ENCODE measurements at places on chromosomes 12 and 14. TPM values are rescaled to one million over a fixed set of nuclear protein-coding genes. Genes with fewer than 3 reads are reported as not detected.

Gene SVOP
- 0.28 TPM for polyA plus RNA-seq

Gene TC2N
- 1.8 TPM for polyA plus RNA-seq

Gene PTPRO
- polyA plus RNA-seq, result 0.42 TPM

Gene NUBPL
- 5.3 TPM for polyA plus RNA-seq

Gene KERA
- polyA plus RNA-seq, result not detected

Gene KLRC4
- not detected for polyA plus RNA-seq

Gene SRRM4
- 0.06 TPM for polyA plus RNA-seq

Gene TAS2R7
- not detected for polyA plus RNA-seq

Gene CCDC38
- polyA plus RNA-seq, result 0.44 TPM

Gene POP5
- polyA plus RNA-seq, result 31.7 TPM

Gene RALGAPA1
- 7.9 TPM for polyA plus RNA-seq

Gene LRRC43
- 0.07 TPM for polyA plus RNA-seq

Gene MRPS35
- 49.0 TPM for polyA plus RNA-seq

DNA sequence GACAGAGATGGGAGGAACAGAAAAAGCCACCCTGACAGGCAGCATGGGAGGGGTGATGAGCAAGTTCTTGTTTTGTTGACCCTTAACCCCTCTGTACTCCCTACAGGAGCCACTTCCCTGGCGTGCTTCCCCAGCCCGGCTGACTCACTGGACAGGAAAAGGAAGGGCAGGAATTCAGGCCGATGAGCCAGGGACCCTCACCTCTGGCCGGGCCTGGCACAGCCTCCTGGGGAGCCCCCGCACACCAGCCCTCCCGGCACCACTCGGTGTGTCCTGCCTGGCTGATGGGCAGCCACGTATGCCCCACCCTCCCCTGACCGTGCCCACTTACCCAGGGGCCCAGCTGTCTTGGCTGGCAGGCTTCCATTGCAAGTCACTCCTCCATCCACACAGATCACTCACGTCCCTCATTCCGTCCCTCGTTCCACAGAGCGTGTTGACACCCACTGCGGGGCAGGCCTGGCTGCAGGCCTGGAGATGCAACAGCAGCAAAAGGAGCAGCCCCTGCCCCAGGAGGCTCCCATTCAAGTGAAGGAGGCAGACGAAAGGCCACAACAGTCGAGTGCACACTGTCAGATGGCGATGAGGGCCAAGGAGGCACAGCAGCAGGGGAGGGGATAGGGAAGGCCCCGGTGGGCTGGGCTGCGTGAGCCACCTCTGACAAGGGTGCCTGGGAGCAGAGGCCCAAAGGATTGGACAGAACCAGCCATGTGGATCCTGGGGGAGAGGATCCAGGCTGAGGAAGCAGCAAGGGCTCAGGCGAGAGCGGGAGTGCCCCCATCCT is 19.7 kb upstream of the CD9 start:
- peak; percentile 74 for DNase-seq

DNA sequence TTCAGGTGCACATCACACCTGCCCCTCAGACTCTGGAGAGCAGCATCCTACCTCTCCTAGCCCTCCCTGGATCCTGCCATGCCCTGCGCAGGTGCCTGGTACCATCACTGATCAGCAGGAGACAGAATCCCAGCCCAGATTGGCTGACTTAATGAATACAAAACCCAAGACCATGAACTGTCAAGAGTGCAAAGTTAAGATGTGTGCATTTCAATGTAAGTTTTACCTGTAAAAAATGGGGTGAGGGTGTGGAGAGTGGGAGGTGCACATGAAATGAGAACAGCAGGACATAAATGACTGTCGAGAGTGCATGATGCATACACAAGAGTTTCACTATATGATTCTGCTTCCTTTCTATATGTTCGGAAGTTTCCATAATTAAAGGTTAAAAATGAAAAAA is 57.9 kb upstream of the GPR68 start:
- no peak for DNase-seq

- no peak for DNase-seq
Measured at GRCh38 chr12:111330800-111331752, 37.8 kb downstream of the PHETA1 start.

GRCh38 chr12:64679487-64680001 is 69.2 kb downstream of the RASSF3 start:
- peak; percentile 68 for DNase-seq

DNA sequence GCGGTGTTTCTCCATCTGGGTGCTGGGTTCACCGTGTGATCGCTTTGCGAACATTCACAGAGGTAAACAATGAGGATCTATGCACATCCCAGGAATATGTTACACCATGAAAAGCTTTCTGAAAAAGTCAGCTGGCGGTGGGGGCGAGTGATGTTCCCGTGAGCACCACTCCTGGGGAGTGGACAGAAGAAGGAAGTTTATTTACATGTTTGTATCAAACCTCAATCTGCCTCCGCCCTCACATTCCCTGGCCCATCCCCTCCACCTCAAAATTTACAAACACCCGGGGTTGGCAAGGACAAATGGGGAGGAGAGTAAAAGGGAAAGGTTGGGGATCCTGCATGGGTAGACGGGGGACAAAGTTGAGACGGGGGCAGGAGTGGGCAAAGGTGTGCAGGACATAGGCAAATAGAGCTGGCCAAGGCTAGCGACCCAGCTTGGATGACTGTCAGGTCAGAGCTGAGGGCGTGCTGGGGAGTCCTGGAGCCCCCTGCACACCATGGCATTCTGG is 6.9 kb downstream of the TNFRSF1A start:
- DNase-seq, result no peak

- DNase-seq, result no peak
Measured at GRCh38 chr12:27785882-27786570, 6.0 kb upstream of the MANSC4 start.

- no peak for DNase-seq
Measured at GRCh38 chr12:63206494-63206893, 55.5 kb upstream of the AVPR1A start.

- DNase-seq, result no peak
Measured at GRCh38 chr12:120982659-120983058, 4.3 kb downstream of the HNF1A start.

- no peak for DNase-seq
Measured at GRCh38 chr14:58915646-58916045, 272.8 kb upstream of the DAAM1 start.

DNA sequence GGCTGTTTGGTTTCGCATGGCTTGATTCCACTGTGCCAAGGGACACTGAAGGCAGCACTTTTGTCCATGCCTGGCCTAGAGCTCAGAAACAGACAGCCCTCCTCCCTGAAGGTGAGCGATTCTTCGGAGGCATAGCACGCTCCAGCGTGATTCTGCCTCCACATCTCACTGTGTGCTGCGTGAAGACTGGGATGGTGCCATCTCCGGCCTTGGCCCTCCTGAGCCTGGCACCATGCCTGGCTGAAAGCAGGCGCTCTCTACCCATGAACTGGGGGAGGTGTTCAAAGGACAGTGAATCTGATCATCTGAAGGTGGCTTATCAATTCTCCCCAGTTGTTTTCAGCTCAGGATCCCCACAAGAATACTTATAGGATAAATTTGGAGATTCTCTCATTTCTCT is 187.4 kb downstream of the TTC7B start:
- DNase-seq, result no peak

DNA sequence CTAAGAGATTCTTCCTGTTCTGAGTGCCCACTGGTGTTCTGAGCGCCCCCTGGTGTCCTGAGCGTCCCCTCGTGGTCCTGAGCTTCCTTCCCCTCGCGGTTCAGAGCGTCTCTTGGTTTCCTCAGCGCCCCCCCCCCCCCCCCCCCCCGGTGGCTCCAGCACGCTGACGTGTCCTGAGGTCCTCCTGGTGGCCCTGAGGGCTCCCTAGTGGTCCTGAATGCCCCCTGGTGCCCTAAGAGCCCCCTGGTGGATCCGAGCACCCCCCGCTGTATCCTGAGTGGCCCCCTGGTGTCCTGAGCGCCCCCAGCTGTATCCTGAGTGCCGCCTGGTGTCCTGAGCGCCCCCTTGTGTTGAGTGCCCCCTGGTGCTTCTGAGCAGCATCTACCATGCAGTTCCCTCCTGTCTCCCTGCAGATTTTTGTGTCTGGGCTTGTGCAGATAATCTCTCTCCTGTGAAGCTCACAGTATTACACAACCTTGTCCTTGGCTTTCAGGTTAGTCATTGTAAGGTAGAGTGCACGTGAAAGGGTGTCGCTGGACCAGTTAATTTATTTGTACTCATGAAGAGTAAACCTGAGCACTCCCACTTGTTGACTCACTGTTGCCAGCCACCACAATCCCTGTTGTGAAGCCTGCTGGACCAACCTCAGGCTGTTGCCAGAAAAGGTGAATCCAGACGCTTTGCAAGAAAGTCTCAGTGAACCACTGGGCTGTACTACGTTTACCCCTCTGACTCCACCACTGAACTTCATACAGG is 1168.4 kb downstream of the TMEM121 start:
- peak; percentile 18 for DNase-seq

DNA sequence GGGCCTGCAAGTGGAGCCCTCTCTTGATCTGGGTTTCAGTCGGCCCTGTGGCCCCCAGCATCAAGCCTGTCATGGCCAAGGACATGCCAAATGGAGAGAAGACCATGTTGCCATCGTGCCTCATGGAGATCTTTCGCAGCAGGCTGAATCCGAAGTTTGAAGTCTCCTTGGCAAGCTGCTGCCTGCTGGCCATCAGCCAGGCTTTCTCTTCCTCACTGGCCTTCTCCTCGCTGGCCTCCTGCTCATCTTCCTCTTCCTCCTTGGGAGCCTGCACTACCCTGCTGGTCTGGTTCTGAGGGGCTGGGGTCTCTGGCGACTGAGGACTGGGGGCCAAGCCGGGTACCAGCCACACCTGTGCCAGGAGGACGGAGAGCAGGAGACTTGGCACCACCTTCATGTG is 2.9 kb downstream of the SERPINA10 start:
- DNase-seq, result no peak

DNA sequence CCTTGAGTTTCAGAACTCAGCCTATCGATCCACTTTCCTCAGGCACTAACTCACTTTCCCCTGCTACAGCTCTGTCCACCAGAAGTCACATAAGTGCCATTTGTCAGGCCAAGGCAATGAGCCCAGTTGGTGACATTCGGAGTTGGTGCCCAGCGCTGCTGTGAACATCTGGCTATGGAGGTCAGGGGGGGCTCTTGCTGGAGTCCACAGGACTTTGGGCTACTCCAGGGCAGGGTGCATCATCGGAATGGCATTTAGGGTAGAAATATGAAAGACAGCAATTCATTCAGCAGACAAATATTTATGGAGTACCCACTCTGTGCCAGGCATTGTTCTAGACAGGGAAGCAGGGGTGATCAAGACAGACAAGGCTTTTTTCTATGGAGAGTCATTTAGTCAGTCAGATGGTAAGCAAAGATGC is 1.5 kb upstream of the PPP1CC start:
- no peak for DNase-seq

Data from heart right ventricle (tissue), 16 donors.